ENCODE measurements at places on chromosomes 6 and 20. TPM values are rescaled to one million over a fixed set of nuclear protein-coding genes. Genes with fewer than 3 reads are reported as not detected.

GRCh38 chr20:62473717-62474603, 1.8 kb downstream of the GATA5 start:
- no peaks in the 10 kb centered on the region for H3K4me1 ChIP-seq
- no peaks in the 10 kb centered on the region for H3K27me3 ChIP-seq
- H3K4me3 ChIP-seq, result no peak overlapping the region

- no peak for DNase-seq
- no peaks in the 10 kb centered on the region for H3K36me3 ChIP-seq
- no peaks in the 10 kb centered on the region for H3K27me3 ChIP-seq
- H3K4me1 ChIP-seq, result no peaks in the 10 kb centered on the region
These were observed 87.7 kb downstream of the ME1 start for GRCh38 chr6:83343121-83343520.

- H3K36me3 ChIP-seq, result peaks cover 58% of the 10 kb centered on the region
- H3K4me1 ChIP-seq, result peaks cover 14% of the 10 kb centered on the region
- no peak for DNase-seq
- no peak overlapping the region for H3K27ac ChIP-seq
- no peak overlapping the region for H3K4me3 ChIP-seq
These were observed 117.3 kb downstream of the MAP3K4 start for GRCh38 chr6:161108916-161109315.

- H3K27me3 ChIP-seq, result no peaks in the 10 kb centered on the region
- no peak for DNase-seq
- no peak overlapping the region for H3K4me3 ChIP-seq
- H3K36me3 ChIP-seq, result no peaks in the 10 kb centered on the region
These were observed 436.7 kb downstream of the MEI4 start for GRCh38 chr6:78089531-78089930.

GRCh38 chr6:37321516-37322415, 32.0 kb upstream of the RNF8 start:
- H3K27me3 ChIP-seq, result no peaks in the 10 kb centered on the region
- no peak overlapping the region for H3K4me3 ChIP-seq
- H3K36me3 ChIP-seq, result peaks cover 48% of the 10 kb centered on the region
- no peak overlapping the region for H3K27ac ChIP-seq

GRCh38 chr6:96234444-96234843, 218.7 kb downstream of the FUT9 start:
- H3K4me3 ChIP-seq, result no peak overlapping the region
- no peaks in the 10 kb centered on the region for H3K27me3 ChIP-seq
- no peaks in the 10 kb centered on the region for H3K36me3 ChIP-seq

DNA sequence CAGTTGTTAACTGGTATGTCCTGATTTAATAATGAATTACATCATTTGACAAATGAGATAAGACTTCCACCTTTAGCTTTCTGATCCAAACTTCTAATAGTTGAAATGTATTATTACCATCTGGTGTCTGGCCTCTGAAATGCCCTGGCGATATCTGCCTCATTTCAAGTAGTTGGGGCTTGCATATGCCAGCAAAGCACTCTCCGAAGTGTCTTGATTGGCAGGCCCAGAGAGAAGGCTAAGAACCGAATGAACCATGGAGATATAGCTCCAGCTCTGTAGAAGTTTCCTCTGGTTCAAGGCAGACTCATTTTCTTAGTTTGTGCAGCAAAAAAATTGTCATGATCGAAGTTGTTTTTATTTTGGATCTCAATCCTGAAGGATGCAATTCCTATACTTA, 13.4 kb upstream of the HIVEP2 start:
- no peak overlapping the region for H3K27ac ChIP-seq
- no peak overlapping the region for H3K4me3 ChIP-seq
- no peak for DNase-seq
- H3K27me3 ChIP-seq, result no peaks in the 10 kb centered on the region
- no peaks in the 10 kb centered on the region for H3K36me3 ChIP-seq

DNA sequence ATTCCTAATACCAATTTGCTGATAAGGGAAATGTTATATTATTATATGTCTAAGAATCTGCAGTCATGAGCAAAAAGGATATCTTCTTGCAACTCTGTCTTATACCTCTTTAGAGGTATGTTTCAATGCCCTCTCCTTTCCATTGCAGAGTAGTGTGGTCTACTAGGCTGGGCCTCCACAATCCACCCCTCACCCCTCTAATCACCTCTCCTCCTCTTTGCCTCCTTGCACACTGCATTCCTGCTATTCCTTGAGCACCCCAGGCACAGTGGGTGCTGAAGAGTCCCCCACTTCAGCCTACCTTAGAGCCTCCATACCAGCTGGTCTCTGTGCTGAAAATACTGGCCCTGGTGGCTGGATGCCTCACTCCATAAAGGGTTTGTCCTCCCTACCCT, 26.9 kb downstream of the ARMC2 start:
- H3K4me3 ChIP-seq, result no peak overlapping the region
- H3K36me3 ChIP-seq, result no peaks in the 10 kb centered on the region
- no peak for DNase-seq
- peak overlapping the region; percentile 52 for H3K27ac ChIP-seq
- H3K27me3 ChIP-seq, result no peaks in the 10 kb centered on the region

DNA sequence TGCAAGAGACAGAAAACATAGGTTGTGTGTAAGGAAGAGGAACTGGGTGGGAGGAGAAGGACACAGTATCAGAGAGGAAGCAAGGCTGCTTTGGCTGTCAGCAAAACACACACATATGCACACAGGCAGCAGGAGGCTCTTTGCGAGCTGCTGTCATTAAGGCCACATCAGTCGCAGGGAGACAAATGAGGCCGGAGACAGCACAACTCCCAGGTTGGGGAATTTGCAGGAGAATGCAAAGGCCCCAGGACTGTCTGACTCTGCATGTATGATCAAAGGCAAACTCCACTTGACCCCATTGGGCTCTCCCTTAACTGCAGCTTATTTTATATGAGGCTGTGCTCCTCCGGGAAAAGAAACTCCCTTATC, 35.3 kb downstream of the METTL24 start:
- no peak overlapping the region for H3K27ac ChIP-seq
- no peak overlapping the region for H3K4me3 ChIP-seq
- H3K36me3 ChIP-seq, result no peaks in the 10 kb centered on the region
- no peaks in the 10 kb centered on the region for H3K4me1 ChIP-seq
- DNase-seq, result no peak

DNA sequence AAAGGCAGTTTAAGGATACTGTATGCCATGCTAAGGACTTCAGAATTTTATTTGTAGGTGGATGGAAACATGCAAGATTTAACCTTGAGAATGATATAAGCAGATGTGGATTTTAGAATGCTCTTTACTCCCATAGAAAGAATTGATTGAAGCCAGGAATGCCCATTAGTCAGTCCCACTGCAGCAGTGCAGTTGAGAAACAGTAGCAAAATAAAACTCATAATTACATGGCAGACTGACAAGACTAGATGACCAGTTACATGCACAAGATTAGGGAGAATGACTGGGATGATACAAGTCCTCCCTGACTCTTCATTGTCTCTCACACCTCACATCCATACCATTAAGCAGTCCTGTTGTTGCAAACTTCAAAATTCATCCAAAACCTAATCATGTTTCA, 83.9 kb downstream of the PDE10A start:
- no peaks in the 10 kb centered on the region for H3K4me1 ChIP-seq
- no peaks in the 10 kb centered on the region for H3K36me3 ChIP-seq
- H3K27me3 ChIP-seq, result no peaks in the 10 kb centered on the region
- H3K27ac ChIP-seq, result no peak overlapping the region

DNA sequence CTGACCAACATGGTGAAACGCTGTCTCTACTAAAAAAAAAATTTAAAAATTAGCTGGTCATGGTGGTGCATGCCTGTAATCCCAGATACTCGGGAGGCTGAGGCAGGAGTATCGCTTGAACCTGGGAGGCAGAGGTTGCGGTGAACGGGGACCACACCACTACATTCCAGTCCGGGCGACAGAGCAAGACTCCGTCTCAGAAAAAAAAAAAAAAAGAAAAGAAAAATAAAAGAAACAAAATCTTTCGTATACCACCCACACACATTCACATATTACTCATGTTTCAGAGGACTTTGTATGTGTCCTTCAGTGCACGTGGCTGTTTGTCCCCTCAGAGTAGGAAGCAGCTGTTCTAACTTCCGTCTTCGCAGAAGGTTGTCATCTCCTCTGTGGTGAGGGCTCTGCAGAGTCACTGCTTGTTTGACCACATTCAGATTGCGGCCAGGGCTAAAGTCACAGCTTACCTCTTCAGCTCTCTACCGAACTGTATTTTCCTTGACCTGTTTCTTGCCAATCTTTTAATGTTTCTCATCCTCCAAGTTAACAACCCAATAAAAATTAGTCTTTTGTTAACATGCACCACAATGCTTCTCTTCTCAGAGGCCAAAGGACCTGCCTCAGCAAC, 36.6 kb upstream of the HIVEP1 start:
- no peak for DNase-seq
- H3K27me3 ChIP-seq, result no peaks in the 10 kb centered on the region
- no peaks in the 10 kb centered on the region for H3K36me3 ChIP-seq
- H3K4me3 ChIP-seq, result no peak overlapping the region
- peaks cover 5% of the 10 kb centered on the region for H3K4me1 ChIP-seq
- H3K27ac ChIP-seq, result no peak overlapping the region

- no peak overlapping the region for H3K4me3 ChIP-seq
- H3K4me1 ChIP-seq, result no peaks in the 10 kb centered on the region
- H3K27ac ChIP-seq, result no peak overlapping the region
- H3K36me3 ChIP-seq, result no peaks in the 10 kb centered on the region
- DNase-seq, result no peak
These were observed 33.8 kb downstream of the FLRT3 start for GRCh38 chr20:14303651-14304050.

Gene PDRG1
- total RNA-seq, result 13.8 TPM

Gene FAM209A
- total RNA-seq, result 5.4 TPM

Gene CST4
- not detected for total RNA-seq

Gene FKBP5
- 72.9 TPM for total RNA-seq

Gene MPIG6B
- total RNA-seq, result not detected

Gene CRISP3
- total RNA-seq, result not detected

Gene CFAP206
- not detected for total RNA-seq

All from CD4-positive, alpha-beta memory T cell (primary cell).